Pancreas (tissue), 10 donors: ENCODE measurements at places on chromosomes 1 and 21. TPM values are rescaled to one million over a fixed set of nuclear protein-coding genes. Genes with fewer than 3 reads are reported as not detected.

DNA sequence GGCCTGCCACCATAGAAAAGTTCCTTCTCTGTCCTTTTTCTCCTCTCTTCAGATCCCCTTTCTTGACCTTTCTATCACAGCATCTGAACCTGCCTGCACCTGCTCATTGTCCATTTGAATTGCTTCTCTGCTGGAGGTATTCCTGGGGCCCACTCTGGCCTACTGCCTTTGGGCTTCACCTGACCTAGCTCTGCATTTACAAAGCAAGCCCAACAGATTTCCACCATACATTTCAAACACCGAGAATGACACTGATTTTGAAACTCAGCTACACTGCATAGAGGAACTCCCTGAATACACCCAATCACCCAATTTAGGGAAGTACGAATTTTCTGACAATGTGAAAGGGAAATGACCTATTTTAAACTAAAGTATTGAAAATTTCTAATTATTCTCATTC, 284.5 kb upstream of the USP25 start:
- no peaks in the 10 kb centered on the region for H3K36me3 ChIP-seq
- no peaks in the 10 kb centered on the region for H3K4me1 ChIP-seq
- no peak overlapping the region for H3K27ac ChIP-seq
- H3K4me3 ChIP-seq, result no peak overlapping the region
- no peaks in the 10 kb centered on the region for H3K27me3 ChIP-seq
- DNase-seq, result no peak

Gene ELF3
- 123 TPM for total RNA-seq

GRCh38 chr21:44881198-44881872, 7.8 kb upstream of the PTTG1IP start:
- no peaks in the 10 kb centered on the region for H3K36me3 ChIP-seq
- no peaks in the 10 kb centered on the region for H3K4me1 ChIP-seq
- no peak overlapping the region for H3K4me3 ChIP-seq

Gene FAM72D
- total RNA-seq, result 0.08 TPM

Gene FCER1G
- total RNA-seq, result 1.3 TPM

- no peak for DNase-seq
- H3K27me3 ChIP-seq, result peaks cover 4% of the 10 kb centered on the region
- H3K36me3 ChIP-seq, result no peaks in the 10 kb centered on the region
- no peaks in the 10 kb centered on the region for H3K4me1 ChIP-seq
- H3K27ac ChIP-seq, result no peak overlapping the region
Observed at GRCh38 chr1:162030759-162031280, 7.2 kb upstream of the OLFML2B start.

- H3K4me3 ChIP-seq, result no peak overlapping the region
- H3K36me3 ChIP-seq, result no peaks in the 10 kb centered on the region
- no peaks in the 10 kb centered on the region for H3K4me1 ChIP-seq
- H3K27ac ChIP-seq, result no peak overlapping the region
Observed at GRCh38 chr1:232273011-232273410, 356.9 kb downstream of the SIPA1L2 start.

Gene NPHP4
- total RNA-seq, result 4.3 TPM

Gene SLC44A5
- total RNA-seq, result 1.6 TPM

DNA sequence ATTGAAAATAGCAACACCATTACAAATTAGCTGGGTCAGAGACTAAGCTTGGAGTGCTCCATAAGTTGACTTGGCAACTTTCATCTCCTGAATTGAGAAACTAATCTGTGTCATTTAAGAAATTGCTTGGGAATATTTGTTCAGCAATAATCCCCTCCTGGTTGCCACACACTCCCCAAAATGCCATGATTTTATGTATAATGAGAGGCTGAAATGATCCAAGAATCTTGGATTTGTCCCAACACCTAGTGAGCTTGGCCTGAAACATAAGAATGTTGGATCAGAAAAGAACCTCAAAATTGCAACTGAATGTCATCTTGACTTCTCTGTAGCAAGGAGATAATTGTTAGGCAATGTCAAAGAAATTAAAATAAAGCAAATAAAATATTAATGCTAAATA, 805.9 kb upstream of the ADAMTS5 start:
- H3K4me1 ChIP-seq, result no peaks in the 10 kb centered on the region
- H3K36me3 ChIP-seq, result no peaks in the 10 kb centered on the region

DNA sequence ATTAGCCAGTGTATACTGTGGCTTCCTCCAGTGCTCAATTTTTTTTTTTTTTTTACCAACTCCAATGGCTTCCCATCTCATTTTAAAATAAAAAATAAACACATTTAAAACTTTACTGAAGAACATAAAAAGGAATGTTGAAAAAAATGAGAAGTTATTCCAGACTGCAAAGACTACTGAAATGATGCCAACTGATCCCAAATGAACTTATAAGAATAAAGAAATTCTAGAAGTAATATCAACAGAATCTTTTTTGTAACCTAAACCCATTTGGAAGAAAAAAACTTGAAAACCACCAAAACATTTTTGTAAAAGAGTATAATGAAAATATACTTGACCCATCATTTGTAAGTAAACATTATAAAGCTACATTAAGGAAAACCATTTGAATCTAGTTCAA, 129.4 kb downstream of the FAF1 start:
- no peak overlapping the region for H3K4me3 ChIP-seq
- no peaks in the 10 kb centered on the region for H3K27me3 ChIP-seq
- H3K36me3 ChIP-seq, result no peaks in the 10 kb centered on the region
- peaks cover 5% of the 10 kb centered on the region for H3K4me1 ChIP-seq
- no peak overlapping the region for H3K27ac ChIP-seq
- DNase-seq, result no peak

DNA sequence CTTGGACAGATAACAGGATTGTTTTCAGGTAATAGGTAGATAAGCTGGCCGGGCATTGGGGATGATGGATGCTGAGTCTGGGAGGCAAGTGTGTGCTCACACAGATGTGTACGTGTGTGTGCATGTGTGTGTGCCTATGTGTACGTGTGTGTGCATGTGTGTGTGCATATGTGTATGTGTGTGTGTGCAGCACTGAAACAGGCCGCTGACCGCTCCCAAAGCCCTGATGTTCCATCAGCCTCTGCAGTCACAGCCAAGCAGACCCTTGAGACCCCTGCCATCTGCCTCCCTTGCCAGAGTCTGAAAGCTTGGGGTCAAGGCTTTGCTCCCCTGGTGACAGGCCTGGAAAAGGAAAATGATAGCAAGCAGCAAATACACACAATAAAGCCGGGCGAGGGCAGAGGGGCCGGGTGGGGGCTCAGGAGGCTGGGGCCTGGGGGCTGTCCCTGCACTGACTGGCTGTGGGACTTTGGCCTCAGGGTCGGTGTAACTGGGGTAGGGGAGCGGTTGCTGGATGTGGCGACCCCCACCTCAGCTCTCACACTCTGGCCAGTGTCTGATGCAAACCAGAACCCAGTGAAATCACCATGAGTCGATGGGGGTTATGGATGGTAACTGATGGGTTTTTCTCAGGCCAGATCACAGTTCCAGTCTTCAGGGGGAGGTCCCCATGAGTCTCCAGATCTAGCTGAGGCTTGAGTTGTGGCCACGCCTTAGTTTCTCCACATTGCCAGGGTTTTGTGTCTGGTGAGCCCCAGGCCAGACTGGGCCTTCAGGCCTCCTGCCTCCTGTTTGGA, 9.2 kb upstream of the TNFRSF8 start:
- no peak for DNase-seq
- no peaks in the 10 kb centered on the region for H3K4me1 ChIP-seq
- H3K27ac ChIP-seq, result no peak overlapping the region
- H3K27me3 ChIP-seq, result no peaks in the 10 kb centered on the region
- H3K4me3 ChIP-seq, result no peak overlapping the region
- H3K36me3 ChIP-seq, result no peaks in the 10 kb centered on the region
